ENCODE measurements at places on chromosomes 7 and 10.

- peak; percentile 71 for DNase-seq
These were observed 49.4 kb downstream of the BUB3 start for GRCh38 chr10:123203393-123204126.

GRCh38 chr7:151917791-151918509 lies 38.3 kb upstream of the GALNTL5 start:
- DNase-seq: no peak

DNA sequence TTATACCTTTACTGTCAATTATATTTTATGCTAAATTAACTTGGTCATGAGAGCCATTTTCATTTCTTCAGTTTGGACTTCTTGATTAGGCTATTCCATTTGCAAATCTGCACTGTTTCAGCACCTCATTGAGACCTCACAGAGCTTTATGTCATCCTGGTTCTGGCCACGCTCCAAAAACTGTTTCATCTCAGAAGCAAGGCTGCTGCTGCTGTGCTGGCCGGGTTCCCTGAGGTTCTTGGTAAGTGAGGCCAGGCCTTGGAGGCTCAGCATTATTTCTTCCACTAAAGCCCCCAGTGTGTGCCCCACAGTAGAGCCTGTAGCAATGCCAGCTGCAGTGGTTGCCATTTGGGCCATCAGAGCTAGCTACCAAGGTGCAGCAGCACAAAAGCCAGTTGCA lies 7.8 kb upstream of the ZNF485 start:
- no peak for DNase-seq

- no peak for DNase-seq
These were observed at the start of gene SLC29A4 for GRCh38 chr7:5282543-5283316. Gene SLC29A4 (plus strand): TSS chr7:5282943. CDS start chr7:5287817, 4,874 bp downstream.

GRCh38 chr7:18198868-18199267 lies 171.2 kb upstream of the PRPS1L1 start:
- DNase-seq: no peak

DNA sequence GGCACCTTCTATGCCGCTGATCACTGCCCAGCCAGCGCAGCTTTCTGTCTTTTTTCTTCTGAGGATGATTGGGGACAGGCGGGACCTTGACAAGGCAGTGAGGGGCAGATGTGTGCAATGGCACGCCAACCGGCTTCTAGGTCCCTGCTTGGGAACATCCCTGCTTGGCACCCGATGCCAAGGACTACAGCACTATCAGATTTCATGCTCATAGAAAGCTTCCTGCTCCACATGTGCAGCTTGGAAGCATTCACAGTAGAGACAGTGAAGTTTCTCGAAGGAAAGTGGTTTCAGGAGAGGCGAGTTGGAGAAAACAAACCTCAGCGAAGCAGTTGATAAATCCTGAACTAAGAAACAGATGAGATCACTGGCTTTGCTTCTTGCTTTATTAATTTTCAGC lies 267.5 kb upstream of the HABP2 start:
- DNase-seq: no peak

DNA sequence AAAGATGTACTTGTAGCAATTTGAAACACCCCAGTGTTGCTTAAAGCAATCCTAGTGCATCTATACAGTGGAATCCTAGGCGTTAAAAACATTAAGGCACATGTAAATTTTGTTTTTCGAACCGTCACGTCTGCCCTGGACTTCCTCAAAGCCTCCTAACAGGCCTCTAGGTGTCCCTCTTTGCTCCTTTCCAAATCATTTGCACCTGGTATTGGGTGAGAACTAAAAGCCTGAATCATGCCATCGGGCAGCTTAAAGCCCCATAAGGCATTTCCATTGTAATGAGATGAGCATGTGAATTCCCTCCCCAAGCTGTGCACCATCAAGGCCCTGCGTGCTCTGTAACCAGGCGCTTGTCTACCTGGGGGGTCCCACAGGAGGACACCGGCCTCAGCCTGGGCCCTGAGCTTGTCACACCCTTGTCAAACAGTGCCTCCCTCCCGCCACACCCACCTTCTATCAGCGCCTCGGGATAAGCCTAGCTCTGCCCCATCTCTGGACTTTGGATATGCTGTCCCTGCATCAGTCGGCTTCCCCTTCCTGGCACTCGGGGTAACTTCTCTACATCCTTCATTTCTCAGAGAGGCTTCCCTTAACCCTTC lies 89.2 kb downstream of the WDR11 start:
- no peak for DNase-seq

DNA sequence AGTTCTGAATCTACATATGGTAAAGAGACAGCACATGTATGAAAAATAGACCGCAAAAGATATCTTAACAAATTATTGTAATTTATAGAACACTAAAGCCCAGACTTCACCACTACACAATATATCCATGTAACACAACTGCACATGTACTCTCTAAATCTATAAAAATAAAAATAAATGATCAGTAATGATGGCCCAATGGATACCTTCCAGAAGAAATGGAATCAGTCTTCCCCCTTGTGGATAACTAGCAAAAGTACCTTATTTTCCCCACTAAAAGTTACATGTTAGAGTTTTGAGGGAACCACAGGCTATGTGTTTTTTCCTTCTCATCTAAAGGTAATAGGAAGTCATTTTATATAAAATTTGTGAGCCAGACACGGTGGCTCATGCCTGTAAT lies 25.7 kb downstream of the C7orf25 start:
- no peak for DNase-seq

GRCh38 chr7:3371601-3372000 lies 70.5 kb downstream of the SDK1 start:
- DNase-seq: no peak

- DNase-seq: no peak
These were observed 35.4 kb downstream of the BNIP3 start for GRCh38 chr10:131946321-131946751.
